BJ (cell line): ENCODE measurements at places on chromosomes 11 and 22.

DNA sequence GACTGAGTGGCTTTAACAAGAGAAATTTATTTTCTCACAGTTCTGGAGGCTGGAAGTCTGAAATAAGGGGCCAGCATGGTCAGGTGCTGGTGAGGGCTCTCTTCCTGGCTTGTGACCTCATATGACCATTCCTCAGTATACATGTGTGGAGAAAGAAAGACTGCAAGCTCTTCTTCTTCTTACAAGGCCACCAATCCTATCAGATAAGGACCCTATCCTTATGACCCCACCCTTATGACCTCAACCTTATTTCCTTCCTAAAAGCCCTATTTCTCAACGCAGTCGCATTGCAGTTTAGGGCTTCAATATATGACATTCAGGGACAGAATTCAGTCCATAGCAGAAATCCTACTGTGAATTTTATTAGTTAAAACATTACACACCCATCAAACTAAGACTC is 124.4 kb upstream of the RAG2 start:
- no peak for DNase-seq

- DNase-seq: no peak
Measured at GRCh38 chr22:39526736-39527171, 5.8 kb downstream of the RPS19BP1 start.

GRCh38 chr11:134282121-134283045 is 6.2 kb downstream of the GLB1L3 start:
- DNase-seq: no peak

GRCh38 chr22:35392357-35392756 is 7.6 kb upstream of the MCM5 start:
- DNase-seq: no peak

DNA sequence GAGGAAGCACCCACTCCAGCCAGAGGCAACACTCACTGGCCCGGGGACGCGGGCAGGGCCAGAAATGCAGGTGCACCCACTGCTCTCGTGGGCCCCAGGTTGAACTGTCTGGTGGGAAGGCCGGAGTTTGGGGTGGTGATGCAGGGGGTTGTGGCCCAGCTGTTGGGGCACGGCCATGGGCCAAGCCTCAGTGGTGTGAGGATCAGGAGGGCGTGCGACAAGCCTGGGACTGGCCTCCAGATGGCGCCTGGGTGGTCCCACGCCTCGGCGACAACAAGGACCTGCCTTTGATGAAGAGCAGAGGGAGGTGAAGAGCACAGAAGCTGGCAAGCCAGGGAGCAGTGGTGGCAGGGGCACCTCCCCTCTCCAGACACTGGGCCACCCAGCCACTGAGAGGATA is 240.8 kb downstream of the BRD1 start:
- no peak for DNase-seq

DNA sequence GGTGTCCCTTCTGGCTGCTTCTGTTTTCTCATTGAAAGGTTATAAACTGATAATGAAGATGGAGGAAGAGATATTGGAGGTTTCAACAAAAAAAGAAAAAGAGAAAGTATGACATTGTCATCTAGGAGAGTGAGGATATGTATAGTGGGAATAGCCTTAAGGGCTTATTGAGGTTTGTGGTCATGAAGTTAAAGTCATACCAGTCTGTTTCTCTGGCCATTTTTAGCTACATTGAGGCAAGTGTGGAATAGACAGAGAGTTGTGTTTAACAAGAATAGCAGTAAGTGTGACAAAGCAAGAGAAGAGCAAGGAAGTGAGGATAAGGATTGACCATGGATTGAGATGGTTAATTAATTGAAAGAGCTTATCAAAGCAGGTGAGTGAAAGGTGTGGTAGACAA is 110.4 kb downstream of the ELP4 start:
- no peak for DNase-seq

DNA sequence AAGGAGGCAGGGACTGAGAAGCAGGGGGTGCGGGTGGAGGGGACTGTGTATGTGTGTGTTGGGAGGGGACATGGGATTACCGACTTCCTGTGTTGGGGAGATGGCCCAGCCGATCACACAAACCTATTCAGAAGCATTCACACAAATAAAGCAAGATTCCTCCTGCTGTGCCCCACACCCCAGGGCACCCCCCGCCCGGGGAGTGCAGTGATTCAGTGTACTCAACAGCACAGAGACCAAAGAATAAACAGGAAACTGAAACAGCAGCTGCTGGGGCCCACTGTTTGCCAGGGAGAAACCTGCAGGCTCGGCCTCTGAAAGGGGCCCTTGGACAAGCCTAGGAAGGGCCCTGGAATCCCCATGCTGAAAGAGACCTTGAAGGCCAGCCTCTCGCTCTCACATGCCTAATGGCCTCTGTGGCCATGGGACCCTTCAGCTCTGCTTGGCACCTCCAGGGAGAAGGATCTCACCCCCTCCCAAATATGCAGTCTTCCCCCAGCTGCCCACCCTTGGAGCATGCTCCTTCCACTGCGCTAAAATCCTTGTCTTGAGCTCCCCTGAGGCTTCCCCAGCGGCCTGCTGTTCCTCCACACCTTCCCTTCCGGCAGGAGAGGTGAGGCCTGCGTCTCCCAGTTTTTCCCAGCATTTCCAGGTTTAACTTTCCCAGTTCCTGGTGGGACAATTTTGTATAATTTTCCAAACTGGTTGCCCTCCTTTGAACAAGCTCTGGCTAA is 72.9 kb downstream of the CSNK2A3 start:
- no peak for DNase-seq

GRCh38 chr11:28528217-28528616 is 420.0 kb downstream of the METTL15 start:
- no peak for DNase-seq

- no peak for DNase-seq
Measured at GRCh38 chr22:41725510-41726110, 26.3 kb downstream of the MEI1 start.

DNA sequence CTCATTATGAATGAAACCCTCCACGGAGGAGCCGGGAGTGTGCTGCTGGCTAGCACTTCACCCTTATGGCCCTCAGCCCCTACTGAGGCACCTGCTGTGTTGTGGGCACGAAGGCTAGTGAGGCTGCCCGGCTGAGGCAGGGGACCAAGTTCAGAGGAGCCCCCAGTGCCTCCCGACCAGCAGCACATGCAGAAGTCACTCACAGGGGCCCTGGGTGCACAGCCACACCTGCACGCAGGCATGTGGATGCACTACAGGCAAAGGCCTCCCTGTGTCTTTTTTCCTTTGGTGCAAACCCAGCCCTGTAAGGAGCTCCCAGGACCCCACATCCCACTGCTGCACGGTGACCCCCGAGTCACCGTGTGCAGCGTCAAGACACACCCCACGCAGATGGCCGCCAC is 261.5 kb downstream of the BRD1 start:
- no peak for DNase-seq

- no peak for DNase-seq
Measured at GRCh38 chr22:32552521-32552920, 77.9 kb downstream of the FBXO7 start.

DNA sequence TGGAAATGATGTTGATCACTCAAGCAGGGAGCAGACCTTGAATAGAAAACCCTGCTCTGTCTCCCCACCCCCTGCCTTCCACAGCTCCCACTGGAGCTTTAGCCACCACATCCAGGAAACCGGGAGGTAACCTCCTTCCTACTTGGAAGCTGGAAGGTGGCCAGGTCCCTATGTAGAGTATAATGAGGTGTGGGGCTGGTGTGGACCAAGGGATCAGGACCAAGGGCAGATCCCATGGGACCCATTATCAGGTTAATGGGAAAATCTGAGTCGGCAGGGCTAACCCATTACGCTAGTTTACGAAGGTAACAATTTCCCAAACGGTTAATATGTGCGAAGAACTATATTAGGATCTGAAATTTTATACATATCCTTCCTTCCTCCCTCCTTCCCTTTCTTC is 321.9 kb downstream of the MIAT start:
- no peak for DNase-seq

DNA sequence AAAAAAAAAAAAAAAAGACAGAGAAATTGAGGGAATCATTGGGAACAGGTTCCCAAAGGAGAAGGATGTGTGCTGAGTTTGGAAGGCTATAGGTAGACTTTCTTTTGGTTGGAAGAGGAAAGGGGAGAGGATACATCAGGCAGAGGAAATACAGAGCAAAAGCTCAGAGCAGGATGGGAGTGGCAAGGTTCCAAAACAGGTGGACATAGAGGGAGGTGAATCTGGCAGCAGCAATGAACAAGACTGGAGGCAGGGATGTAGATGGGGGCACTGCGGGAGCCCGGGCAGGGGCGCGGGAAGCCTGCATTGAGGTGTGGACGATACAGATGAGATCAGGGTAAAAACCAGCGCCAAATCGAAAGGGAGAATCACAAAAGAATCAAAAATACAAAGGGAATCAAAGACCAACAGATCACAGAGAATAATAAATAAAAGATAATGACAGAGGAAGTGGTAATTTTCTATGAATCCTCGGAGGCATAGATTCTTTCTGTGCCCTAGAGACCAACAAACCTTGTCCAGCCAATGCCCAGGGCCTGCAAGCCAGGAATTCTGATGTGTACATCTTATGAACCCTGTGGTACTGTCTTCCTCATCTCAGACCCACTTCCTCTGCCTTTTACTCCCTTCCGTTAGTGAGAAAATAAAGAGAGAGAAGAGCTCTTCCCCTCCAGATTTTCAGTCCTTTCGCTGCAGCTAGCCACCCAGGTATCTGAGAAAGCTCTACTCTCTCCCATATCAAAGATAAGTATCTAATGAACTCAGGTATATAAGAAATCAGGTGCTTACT is 70.3 kb downstream of the SLC1A2 start:
- DNase-seq: no peak

GRCh38 chr11:124752471-124753102 is 532 bp upstream of the VSIG2 start:
- no peak for DNase-seq

DNA sequence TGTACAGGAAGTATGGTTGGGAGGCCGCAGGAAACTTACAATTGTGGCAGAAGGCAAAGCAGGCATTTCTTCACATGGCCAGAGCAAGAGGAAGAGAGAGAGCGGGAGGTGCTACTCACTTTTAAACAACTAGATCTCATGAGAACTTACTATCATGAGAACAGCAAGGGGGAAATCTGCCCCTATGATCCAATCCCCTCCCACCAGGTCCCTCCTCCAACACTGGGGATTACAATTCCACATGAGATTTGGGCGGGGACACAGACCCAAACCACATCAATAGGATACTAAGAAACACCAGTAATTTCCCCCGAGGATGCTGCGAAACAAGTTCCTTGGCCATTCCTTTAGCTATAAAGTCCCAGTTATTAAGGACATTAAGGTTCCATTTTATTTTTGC is 94.1 kb upstream of the SC5D start:
- no peak for DNase-seq

DNA sequence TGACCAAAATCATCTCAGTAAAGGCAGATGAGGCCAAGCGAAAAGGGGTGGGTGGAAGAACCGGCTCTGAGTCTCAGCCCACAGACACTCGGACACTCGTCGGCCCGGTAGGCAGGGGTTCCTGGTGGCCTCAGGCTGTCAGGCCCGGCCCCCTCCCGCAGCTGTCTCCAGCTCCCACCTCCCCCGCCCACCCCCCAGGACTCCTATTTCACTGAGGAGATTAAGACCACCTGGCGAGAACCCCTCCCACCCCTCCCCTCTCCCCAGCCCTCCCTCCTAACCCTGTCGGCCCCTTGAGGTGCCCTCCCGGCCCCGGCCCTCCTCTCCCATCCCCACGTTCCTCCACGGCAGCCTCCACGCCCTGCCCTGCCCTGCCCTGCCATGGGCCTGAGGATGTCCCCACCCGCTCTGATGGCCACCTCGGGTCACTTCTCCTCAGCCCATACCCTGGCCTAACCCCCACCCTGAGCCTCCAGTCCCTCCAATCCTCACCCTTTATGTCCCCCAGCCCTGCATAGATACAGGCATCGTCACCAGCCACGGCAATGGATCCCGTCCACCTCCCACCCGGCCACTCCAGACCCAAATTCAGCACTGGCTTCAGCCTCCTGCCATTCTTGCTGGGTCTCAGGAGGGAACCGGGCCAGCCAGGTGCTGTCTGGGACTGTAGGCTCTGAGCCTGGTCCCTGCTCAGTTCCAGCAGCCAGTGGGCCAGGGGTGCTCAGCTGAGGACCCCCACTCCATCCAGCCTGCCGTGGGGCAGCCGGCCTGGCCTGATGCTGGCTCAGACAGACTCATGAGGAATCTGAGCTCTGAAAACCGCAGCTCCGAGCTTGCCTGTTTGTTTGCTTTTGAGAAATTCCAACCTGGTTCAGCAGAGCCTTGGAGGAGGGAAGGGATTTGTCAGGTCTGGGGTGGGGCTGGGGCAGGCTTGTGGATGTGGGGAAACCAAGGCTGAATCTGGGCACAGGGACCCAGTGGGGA is 9.8 kb upstream of the TBX1 start:
- DNase-seq: no peak

DNA sequence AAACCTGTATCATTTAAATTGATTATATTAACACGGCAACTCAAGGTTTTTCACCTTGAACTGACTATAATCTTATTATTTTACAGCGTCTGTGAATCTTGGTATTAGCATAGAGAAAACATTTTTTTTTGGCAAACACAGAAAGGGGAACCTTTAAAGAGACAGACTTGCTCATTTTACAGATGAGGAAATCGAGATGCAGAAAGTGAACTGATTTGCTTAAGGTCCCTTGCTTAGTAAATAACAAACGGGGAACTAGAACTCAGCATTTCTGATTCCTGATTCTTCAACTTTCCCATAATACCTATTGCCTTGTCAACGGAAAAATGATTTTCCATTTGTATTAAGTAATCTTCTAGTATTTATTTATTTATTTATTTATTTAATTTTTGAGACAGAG is 33.2 kb upstream of the CECR2 start:
- DNase-seq: no peak

GRCh38 chr11:76394411-76394810 is 13.3 kb downstream of the GVQW3 start:
- no peak for DNase-seq

DNA sequence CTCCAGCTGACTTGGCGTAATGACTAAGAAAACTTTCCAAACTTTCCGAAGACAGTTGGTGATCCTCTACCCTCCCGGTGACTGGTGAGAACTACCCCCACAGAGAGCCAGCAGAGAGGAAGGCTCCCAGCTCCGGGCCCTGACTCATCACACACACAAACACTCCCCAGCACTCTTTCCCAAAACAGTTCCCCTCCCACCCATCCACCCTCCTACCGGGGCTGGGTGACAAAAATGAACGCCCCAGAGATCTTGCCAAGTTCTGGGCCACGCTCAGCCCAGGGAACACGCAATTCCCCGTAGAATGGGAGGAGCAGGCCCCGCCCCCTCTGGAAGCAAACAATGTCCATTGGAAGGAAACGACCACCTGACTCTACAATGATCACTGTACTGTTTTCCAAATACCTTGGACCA is 21.3 kb upstream of the JAM3 start:
- peak; percentile 54 for DNase-seq

DNA sequence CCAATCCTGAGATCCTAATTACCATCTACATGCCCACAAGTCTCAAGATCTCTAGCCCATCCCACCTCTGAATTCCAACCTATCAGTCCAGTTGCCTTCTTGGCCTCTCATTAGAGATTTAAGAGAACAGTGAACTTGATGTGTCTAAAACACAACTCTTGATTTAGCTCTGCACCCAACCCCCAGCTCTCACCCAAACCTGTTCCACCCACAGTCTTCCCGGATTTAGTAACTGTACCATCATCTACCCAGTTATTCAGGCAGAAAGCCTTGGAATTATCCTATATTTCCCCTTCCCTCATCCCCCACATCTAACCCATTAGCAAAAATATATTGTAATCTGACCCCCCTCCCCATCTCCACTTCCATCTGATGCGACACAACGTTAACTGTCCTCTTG is 24.0 kb upstream of the YWHAH start:
- DNase-seq: no peak
